NCI-H2029 (cell line): ENCODE measurements at places on chromosomes 6 and 20.

DNA sequence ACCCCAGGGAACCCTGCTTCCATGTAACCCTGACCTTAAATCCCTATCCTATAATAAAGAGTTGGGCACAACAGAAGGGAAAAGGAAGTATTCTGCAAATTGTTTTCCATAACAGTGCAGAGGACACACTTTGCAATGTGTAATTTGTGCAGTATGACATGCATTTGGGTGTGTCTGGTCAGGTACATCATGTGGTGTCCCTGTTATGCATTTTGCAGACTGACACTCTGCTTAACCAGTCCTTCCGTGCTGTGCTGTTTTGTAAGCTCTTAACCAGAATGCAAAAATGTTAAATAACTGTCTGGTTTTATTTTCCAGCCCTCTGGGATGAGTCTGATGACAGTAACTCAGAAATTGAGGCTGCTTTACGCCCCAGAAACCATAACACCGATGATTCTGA, 57.0 kb upstream of the XRN2 start:
- DNase-seq: no peak

DNA sequence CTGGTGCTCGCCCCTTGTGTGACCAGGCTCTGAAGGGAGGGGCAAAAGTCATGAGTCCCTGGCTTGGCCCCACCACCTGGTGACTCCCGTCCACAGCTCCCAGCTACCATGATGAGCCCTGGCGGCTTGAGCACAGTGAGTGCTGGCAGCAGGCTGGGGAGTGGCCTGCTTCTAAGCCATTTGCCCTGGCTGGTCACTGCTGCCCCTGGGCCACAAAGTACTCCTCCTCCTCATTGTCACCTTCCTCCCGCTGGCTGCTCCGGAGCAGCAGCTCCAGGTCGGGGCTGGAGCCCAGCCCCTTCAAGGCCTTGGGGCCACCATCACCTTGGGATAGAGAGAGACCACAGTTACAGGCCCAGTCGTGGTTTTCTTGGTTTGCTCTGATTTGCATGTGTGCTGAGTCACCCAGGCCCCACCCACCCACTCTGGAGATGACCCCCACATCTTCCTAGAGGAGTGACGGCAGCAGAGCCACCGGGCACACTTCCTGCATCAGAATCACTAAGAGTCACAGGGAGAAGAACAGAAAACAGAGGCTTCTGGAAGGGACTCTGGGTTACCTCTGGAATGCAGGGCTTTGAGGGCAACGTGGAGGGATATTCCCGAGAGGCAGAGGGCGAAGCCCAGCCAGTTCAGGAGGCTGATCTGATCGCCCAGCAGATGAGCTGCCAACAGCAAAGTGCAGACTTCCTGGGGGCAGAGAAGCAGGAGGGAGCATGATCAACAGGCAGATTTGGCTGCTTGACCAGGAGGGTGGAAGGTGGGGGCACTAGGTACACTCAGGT, 42.1 kb upstream of the CDH22 start:
- no peak for DNase-seq

GRCh38 chr6:34011264-34011663, 134.6 kb downstream of the GRM4 start:
- no peak for DNase-seq

- no peak for DNase-seq
Observed at GRCh38 chr6:14709066-14709670, 536.7 kb upstream of the JARID2 start.

- DNase-seq: no peak
Observed at GRCh38 chr6:50288881-50289280, 239.2 kb upstream of the DEFB112 start.

DNA sequence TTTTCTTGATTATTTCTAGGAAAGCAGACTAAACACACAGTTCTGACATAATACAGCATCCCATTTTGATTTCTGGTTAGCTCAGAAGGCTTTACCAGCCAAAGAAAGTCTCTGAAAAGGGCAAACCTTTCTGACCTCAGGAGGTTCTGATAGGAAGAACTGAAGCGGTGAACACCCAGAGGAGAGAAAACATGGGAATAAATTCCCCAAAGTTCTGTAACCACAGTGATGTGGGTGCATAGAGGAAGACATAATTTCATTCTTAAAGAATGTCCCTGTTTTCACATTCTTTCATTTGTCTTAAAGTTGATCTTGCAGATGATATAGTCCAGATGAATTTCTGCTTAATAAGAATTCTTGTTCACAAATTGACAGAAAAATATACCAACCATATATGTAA, 60.3 kb downstream of the RSPO3 start:
- DNase-seq: no peak

- no peak for DNase-seq
Observed at GRCh38 chr20:35842361-35842760, 70.5 kb downstream of the PHF20 start.
